GF-D8 (cell line): ENCODE measurements at places on chromosomes 6 and 20.
A peak's percentile ranks its signal among the peaks of the same experiment; 100 is the strongest.

- no peak for DNase-seq
These were observed 1.4 kb downstream of the FYN start for GRCh38 chr6:111871725-111872400.

DNA sequence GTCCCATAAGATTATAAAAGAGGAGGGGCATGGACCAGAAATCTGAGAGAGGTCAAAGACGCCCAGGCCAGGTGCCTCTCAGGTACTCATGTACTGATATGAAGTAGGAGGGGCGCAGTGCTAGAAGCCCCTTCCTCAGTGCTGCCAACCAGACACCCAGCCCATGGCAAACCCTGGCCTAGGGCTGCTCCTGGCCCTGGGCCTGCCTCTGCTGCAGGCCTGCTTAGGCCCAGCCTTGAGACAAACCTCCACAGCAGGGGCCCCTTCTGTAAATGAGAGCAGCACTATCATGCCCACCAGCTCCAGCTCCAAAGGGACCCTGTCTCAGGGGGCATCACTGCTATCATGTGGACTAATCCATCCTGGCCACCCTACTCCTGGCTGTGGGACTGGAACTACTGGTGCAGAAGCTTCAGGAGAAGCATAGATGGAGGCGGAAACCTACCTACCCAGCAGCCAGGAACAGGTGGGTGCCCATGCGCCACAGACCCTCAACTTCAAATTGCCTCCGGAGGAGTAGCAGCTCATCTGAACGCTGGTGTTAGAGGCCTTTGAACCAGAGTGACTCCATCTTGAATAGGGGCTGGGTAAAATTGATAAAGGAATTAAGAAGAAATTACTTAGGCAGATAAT, 72.4 kb upstream of the LGSN start:
- DNase-seq, result no peak

- DNase-seq, result no peak
These were observed 10.5 kb downstream of the THBS2 start for GRCh38 chr6:169243186-169243585.

GRCh38 chr6:135033238-135033637, 21.4 kb downstream of the HBS1L start:
- DNase-seq, result no peak

DNA sequence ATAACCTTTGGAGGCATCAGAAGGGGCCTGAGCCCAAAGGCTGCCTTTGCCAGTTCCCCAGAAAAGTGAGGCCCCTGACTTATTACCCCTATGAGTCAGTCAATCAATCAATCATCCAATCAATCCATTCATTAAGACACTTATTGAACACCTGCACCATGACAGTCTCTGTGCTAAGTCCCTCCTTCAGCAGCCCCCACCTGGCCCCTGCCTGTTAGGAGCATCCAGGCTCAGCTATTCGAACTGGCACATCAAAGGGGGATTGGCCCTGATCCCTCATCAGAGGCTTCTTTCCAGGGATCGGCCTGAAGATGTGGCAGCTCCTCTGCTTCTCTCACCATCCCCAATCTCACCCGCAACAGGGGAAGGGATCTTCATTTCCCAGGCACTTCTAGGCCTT, 27.7 kb upstream of the VEGFA start:
- DNase-seq, result no peak

- no peak for DNase-seq
These were observed 123.7 kb downstream of the EPHA7 start for GRCh38 chr6:93295631-93296030.

DNA sequence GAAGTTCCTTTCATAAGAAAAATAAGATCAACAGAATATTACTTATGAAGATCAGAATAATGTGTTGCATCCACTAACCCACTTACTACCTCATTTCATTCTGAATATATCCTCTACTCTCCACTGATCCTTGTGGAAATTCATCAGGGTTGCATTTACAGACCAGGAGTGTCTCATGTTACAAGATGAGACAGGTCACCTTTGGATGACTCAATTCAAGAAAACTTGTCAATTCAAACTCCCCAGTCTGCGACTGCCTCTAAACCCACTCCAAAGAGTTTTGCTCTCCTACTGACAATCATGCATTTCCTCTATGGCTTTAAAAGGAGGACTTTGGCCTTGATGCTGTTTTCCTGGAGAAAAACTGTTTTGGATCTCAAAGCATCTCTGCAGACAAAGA, 68.4 kb downstream of the ID4 start:
- no peak for DNase-seq

DNA sequence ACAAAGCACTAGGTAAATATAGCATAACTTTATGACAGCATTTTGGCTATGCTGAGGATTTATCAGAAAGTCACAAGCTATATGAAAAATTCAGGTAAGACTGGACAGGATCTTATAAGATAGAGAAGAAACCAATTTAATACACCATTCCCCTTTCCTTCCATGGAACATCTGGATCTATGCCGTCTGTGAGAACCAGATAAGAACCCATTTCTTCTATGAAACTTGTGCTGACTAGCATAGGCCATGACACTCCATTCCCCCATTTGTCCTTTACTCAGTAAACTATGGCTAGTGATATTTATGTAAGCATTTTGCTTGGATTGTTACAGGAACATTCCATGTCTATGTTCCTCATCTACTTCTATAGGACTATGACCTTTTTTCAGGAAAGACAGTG, 437.7 kb downstream of the ADGRB3 start:
- DNase-seq, result no peak

DNA sequence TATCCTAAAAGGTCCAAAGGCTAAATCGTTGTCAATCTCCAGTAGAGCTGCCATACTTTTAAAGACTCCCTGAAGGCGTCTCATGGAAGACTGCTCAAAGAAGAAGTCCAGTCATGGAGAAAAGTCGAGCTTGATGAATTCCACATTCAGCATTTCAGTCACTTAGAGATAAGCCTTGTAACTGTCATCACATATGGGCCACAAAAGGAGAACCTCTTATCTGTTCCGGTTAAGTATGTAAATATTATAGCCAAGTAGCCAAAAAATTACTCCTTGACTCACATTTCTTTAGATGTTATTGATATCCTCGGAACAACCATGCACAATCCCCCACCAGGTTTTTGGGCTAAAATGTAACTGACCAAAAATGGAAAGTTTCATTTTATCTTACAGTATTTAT, 9.8 kb upstream of the CNKSR3 start:
- no peak for DNase-seq

GRCh38 chr6:133992992-133993680, 40.1 kb downstream of the TBPL1 start:
- DNase-seq, result no peak

DNA sequence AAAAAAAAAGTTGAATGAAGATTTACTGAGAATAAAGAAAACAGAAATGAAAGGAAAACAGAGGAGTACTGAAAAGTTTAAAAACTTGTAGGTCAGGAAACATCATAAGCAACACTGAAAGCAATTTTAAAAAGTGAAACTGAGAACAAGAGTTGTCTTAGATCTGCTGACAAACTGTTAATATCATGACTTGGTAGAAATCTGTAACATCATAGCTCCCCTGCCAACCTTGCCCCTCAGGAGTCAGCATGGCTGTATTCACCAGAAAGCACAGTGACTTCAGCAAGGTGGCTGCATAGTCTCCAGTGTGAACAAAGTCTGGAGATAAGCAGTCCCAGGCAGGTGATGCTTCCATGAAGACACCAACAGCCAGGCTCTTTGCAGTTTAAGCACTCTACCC, 5.3 kb downstream of the NAA20 start:
- DNase-seq, result no peak

DNA sequence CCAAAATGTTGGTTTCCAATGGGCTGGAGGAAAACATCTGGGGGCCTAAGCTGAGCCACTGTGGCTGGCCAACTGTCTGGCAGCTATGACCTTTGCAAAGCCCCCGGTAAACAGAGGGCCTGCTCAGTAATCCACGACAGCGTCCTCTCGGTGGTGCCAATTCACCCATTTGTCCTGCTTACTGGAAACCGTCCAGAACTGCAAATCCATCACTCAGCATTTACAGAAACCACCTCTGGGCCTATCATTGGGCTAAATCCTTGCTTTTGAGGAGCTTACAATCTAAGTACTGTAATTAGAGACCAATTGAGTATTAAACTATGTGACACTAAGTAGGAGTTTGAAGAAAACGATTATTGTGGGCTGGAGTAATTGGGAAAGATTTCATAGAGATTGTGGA, 31.0 kb downstream of the ADAT2 start:
- DNase-seq, result no peak

DNA sequence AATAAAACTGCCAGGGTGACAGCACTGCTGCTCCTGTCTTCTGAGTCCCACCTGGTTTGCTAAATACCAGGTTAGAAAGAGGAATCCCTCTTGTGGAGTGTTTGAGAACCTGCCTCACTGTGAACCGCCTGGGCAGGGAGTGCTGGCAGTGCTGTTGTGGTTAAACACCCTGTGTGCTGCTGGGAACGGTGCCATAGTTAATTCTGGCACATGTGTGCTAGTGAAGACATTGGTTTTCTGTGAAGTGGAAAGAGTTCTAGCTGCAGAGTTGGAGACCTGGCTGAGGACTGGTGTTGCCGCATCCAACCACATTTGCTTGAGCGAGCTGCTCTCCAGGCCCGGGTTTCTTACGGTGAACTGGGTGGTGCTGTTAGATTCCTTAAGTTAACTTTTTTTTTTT, 72.7 kb downstream of the IGF2R start:
- DNase-seq, result no peak

- DNase-seq, result no peak
These were observed 44.0 kb downstream of the SIRPA start for GRCh38 chr20:1939270-1939595.

GRCh38 chr6:63573899-63574553, 1.7 kb downstream of the LOC128125822 start:
- peak; percentile 59 for DNase-seq

GRCh38 chr6:103140308-103141027, 1719.3 kb downstream of the HACE1 start:
- no peak for DNase-seq

DNA sequence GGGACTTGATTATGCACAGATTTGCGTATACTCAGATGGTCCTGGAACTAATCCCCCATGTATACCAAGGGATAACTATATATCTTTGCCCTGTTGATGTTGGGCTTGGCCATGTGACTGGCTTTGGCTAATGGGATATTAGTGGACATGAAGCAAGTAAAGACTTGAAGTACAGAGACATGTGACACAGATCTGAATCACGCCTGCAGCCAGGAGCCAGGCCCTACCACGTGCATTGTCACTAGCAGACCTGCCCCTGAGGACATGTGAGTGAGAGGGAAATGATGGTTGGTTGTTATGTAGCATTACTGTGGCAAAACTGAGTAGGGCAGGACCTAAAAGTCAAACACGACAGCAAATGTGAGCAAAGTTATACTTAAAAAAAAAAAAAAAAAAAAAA, 155.7 kb downstream of the AKAP7 start:
- DNase-seq, result no peak

GRCh38 chr20:20614391-20614790, 98.1 kb downstream of the RALGAPA2 start:
- no peak for DNase-seq

- DNase-seq, result no peak
These were observed 108.5 kb upstream of the STMND1 start for GRCh38 chr6:16993396-16993795.

- DNase-seq, result peak; percentile 32
These were observed 764 bp downstream of the DNTTIP1 start for GRCh38 chr20:45792317-45793118.

- no peak for DNase-seq
These were observed 24.6 kb downstream of the MOCS1 start for GRCh38 chr6:39909701-39910100.

GRCh38 chr6:21087188-21087587, 506.4 kb upstream of the SOX4 start:
- no peak for DNase-seq

- DNase-seq, result no peak
These were observed 30.9 kb upstream of the PTPRT start for GRCh38 chr20:43220612-43221011.

- no peak for DNase-seq
These were observed 133.8 kb downstream of the GMPR start for GRCh38 chr6:16372029-16372776.

- no peak for DNase-seq
These were observed 904 bp downstream of the MDFI start for GRCh38 chr6:41638935-41639808.

GRCh38 chr20:1304710-1305515, 24.0 kb downstream of the SDCBP2 start:
- DNase-seq, result no peak

GRCh38 chr20:36281785-36282380, 24.3 kb upstream of the DLGAP4 start:
- no peak for DNase-seq

DNA sequence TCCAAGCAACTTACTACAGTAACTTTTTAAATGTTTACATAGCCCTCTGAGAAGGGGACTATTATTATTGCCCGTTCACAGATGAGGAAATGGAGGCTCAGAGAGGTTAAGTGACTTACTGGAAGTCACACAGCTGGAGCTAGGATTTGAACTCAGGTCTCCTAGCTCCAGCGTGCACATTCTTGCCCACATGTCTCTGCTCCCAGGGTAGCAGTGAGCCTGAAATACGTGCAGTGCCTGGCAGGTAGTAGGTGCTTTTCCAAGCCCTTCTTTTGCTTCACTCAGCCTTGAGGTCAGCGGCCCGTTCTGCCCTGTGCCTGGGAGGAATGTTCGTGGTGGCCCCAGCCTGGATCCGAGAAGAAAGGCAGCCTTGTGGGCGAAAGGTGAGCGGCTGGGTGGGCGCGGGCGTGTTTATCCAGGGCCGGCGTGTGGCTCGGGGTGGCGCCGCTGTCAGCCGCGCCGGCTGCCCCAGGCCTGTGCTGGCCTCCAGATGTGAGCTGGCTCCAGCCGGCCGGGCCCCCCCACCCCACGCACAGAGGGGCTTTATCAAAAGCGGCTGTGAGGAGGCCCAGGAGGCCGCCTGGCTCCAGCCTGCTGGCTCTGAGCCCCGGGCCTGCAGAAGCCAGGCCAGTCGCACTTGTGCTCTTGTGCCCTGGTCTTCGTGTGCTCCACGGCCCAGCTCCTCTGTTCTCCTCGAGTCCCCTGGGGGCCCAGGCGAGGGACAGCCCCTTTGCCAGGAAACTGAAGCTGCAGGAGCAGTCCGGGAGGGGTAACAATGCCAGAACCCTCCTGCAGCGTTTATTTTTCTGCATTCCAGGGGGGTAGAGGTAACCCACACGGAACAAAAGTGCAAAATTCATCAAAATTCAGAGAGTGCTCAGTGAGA, 58.1 kb downstream of the UBE2V1 start:
- DNase-seq, result no peak

GRCh38 chr20:25301357-25301920, 53.6 kb downstream of the PYGB start:
- DNase-seq, result no peak

- no peak for DNase-seq
These were observed 103.9 kb upstream of the ARG1 start for GRCh38 chr6:131469130-131469529.

- DNase-seq, result no peak
These were observed 77.0 kb upstream of the SGK1 start for GRCh38 chr6:134394905-134395304.

DNA sequence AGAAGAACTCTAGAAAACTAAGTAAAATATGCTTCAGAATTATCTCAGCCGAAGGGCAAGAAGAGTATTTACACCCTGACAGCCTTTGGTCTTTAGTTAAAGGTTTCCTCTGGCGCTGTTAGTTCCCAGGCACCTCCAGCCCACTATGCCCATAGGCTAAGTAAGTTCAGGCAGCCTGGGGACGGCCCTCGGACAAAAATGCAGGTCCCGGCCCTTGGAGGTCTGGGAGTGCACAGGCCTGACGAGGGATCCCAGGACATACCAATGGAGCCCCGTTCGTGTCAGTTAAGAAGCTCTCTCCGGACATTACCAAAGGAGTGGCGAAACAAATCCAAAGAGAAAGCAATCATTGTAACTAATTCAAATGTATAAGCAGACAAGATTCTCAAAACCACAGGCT, 311.8 kb downstream of the CD83 start:
- no peak for DNase-seq
